ENCODE measurements at places on chromosomes 3 and 15.
A peak's percentile ranks its signal among the peaks of the same experiment; 100 is the strongest.

GRCh38 chr15:77013776-77014131 lies 18.8 kb downstream of the PSTPIP1 start:
- DNase-seq, result peak; percentile 47

GRCh38 chr3:66392512-66392911 lies 108.3 kb downstream of the LRIG1 start:
- DNase-seq, result no peak

GRCh38 chr3:56302417-56302816 lies 165.8 kb downstream of the ERC2 start:
- DNase-seq, result no peak

DNA sequence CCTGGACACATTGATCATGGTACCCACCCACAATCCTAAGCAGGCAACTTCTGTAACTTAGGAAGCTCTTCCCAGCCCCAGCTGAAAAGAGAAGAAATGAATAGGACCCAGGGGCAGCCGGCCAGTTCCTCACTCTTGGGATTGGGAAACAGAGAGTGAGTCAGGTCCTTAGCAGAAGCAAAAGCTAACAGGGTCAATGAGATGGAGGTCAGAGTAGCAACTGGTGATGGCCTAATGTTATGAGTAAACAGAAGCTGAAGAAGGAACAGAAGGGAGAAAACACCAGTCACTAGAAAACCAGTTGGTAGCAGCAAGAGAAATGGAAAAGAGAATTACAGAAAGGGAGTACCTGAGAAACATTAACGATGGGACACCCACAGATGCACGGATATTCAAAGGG lies 20.0 kb downstream of the RIOX2 start:
- no peak for DNase-seq

DNA sequence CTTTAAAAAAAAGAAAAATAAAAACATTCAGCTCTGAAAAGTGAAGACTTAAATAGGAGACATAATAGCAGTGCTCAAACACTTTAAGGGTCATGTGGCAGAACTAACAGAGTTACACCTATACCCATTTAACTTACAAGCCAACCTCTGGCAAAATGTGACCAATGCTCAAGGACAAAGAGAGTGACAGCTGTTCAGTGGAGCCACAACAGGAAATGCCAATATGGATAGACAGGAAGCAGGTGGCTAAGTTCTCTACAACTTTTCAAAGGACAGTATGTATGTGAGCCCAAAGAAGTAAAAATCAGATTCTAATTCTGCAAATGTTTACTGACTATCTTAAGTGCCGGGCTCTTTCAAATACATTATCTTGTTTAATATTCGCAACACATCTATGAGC lies 3.4 kb downstream of the TMCC1 start:
- DNase-seq, result no peak

DNA sequence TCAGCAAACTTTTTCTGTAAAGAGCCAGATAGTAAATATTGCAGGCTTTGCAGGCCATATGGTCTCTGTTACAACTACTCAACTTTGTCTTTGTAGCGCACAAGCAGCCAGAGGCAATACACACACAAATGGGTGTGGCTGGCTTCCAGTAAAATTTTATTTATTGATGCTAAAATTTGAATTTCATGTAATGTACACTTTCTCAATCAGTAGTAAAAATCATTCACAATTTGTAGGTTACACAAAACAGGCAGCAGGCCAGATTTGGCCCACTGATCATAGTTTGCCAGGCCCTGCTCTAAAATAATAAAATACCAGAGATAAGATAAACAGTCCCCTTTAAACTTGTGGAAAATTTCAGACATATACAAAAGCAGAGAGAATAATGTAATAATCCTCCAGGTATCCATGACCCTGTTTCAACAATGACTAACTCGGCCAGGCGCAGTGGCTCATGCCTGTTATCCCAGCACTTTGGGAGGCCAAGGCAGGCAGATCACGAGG lies 330.3 kb downstream of the SHQ1 start:
- no peak for DNase-seq

- no peak for DNase-seq
Observed at GRCh38 chr3:13040361-13041074, 32.7 kb downstream of the IQSEC1 start.

GRCh38 chr3:137061186-137061585 lies 103.4 kb downstream of the IL20RB start:
- DNase-seq, result no peak

DNA sequence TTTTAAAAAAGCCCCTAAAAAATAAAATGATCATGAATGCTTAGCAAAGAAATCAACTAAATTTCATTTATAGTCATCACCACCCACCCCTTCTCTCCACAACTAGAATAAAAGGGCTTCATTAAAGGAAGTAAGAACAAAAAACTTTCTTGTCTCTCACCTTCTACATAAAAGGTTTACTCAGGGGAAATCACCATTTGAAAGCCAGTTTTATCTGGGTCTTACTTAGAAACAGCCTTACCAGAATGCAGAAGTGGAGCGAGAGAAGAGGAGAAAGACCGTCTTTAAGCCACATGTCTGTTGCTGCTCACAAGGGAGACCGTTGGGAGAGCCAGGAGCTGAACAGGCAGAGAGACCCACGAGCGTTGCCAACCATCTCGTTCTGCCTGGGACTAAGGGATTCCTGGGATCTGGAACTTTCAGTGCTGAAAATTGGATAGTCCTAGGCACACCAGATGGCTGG lies 350.1 kb upstream of the PROK2 start:
- no peak for DNase-seq

DNA sequence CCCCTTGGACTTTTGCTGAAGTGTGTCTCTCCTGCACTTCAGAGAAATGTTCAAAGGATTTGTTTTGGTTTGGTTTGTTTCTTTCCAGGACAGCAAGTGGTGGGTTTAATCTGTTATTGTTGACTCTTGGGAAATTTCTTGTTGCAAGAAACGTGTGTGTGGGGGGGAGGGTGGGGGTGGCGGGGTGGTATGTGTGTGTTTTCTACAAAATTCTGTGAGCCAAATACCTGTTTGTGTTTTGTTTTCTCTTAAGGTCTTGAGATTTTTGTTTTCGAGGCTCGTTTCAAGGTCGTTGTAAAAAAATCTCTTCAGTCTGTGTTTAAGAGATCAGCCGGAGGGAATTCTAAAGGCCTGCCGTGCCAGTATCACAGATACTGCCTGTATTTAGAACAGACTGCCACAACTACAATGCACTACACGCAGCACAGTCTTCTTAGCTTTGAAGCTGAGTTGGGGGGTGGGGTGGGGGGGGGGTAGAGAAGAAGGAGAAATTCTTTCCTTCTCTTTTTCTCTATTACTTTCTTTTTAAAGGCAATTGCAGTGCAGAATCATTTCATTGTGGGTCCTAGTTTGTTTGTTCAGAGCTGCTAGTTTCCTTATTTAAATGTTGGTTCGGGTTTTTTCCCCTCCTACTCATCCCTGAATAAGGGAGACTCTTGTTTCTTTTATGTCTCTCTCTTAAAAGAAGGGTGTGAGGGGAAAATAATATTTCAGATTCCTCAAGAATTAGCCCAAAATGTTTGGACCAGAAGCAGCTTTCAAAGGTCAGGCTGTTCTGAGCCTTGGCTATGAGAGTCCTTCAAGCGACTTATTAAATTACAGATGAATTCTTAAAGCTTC lies 1.4 kb upstream of the BCL6 start:
- no peak for DNase-seq

DNA sequence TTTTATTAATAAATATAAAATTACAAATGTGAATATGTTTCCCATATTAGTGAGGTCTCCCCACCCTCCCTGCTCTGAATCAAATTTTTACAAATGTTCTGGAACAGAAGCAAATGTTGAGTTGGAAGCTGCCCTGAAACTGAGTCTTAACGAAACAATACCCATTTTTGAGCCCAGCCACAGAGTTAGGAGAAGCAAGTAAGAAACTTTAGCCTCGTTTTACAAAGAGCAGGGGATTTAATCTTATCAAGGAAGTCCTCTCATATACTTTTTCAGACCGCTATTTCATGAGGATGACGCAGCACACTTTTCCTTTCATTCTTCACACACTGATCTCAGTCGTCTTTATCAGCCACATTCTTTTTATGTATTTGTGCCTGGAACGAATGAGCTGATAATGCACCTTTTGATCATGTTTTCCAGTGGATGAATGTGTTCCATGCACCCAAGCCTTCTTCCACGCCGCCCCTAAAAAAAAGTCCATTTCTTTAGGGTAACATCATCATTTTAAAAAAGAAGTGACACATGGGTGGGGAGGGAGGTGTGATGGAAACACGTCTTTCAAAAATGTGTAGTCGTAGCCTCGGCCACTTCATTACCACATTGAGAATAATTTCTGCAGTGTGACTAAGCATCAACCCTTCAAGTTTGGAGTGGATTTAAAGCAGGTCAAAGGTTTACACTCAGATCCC lies 48.1 kb downstream of the SETMAR start:
- DNase-seq, result no peak

- no peak for DNase-seq
Observed at GRCh38 chr3:83948771-83949170, 1010.0 kb upstream of the CADM2 start.

- DNase-seq, result no peak
Observed at GRCh38 chr3:2247831-2248230, 149.2 kb downstream of the CNTN4 start.

DNA sequence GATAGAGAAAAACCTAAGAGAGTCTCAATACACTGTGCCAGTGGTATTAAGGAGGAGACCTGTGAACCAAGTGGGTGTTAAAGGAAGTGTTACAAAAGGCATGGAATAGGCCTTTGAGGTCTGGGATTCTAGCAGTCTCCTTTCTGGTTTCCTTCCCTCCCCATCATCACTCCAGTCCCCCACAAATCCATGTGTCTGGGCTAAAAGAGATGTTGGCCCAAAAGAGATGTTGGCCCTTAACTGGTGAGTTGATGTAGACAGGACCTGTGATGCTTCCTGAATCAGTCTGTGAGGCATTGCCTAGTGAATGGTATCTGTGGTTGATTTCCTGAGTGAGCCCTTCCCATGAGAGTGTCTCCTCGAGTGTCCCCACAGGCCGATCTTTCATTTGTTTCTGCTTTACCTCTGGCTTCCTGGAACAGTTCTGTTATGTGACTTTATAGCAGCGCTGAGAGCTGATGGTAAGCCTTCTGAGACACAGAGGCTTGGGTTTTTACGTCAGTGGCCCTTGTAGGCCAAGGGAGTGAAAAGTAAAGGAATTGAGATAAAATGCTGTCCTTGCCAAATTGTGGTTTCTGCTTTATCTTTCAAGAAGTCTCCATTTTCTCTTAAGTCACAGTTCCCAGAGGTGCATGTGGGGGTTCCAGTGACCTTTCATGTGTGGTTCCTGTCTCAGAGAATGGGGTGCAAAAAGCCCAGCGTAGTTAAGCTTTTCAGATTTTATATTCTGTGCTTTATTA lies 87.8 kb downstream of the KLHL25 start:
- no peak for DNase-seq

- DNase-seq, result no peak
Observed at GRCh38 chr3:143216709-143217182, 97.2 kb downstream of the CHST2 start.

DNA sequence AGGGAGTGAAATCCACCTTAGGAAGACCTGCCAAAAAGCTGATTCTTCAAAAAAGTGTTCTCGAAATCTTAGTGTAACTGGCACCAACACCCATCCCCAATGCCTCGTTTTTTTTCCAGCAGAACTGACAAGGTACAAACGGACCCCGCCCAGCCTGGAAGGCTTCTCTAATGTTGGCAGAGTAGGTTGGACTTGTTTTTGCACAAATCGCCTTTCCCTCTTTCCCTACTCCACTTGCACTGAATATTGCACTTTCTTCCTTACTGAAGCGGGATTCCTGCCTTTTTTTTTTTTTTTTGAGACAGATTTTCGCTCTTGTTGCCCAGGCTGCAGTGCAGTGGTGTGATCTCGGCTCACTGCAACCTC lies 544 bp upstream of the TIMMDC1 start:
- no peak for DNase-seq

DNA sequence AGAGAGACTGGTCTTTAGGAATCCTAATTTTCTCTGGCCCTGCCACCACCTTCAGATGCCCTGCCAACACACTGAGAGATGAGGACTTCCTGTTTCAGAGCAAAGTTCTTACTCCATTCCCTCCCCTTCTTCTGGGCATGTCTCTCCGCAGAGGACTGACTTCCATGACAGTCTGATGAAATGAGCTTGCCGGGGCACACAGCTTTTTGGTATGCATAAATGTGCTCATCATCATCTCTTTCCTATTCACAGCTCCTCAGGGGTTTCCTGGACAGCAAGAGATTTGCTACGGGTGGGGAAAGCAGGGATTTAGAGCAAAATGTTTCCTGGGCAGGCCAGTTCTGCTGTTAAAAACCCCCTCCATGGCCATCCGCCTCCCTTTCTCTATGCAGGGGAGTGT lies 27.6 kb upstream of the SEMA6D start:
- no peak for DNase-seq

DNA sequence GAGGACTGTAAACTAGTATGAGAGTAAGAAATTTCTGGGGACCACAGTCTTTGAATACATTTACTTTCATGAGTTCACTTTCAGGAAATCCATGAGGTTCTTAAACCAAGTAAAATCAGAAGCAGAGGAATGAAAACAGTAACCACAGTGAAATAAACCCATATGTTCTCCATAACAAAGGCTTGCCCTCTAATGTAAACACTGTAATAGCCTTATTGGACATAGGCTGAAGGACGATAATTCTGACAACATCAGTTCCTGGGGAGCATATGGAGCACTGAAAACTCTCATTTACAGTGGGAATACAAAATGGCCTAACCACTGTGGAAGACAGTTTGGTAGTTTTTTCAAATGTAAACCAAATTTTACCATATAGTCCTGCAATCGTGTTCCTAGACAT lies 965.8 kb downstream of the NSUN3 start:
- no peak for DNase-seq

- no peak for DNase-seq
Observed at GRCh38 chr15:90036806-90037510, 35.8 kb downstream of the ZNF710 start.

- no peak for DNase-seq
Observed at GRCh38 chr15:101176625-101177024, 75.2 kb downstream of the CHSY1 start.

GRCh38 chr15:91603384-91604080 lies 250.0 kb upstream of the SLCO3A1 start:
- DNase-seq, result no peak

DNA sequence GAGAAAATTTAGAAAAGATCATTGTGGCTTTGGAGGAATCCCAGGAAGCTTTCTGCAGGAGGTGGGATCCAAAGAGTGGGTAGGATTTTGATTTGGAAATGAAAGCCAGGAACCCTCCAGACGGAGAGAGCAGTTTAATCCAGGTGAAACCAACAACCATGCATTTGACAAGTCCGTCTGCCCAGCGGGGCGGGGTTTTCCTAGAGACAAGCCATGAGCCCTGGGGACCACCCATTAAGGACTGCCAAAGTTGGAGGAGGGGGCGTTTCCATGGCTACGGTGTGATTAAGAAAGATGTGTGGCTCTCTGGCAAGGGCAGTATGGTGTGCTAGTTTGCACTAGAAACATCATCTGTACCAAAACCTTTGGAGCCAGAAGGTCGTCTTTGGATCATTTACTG lies 53.4 kb downstream of the SRGAP3 start:
- no peak for DNase-seq

GRCh38 chr3:27176256-27176655 lies 192.9 kb downstream of the NEK10 start:
- no peak for DNase-seq

DNA sequence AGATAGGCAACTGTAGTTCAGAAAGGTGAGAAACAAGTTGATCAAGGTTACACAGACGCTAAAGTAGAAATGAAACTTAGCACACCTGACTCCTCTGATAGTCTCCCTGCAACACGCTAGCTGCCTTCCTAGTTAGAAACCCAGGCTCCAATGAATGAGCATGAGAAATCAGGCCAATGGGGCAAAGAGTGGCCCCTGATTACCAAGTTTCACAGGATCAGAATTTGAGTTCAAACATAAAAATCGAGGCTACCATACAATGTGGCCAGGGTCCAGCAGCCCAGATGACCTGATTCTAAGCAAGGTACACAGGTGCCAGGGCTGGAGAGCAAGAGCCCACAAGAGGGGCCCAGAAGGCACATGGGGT lies 7.7 kb downstream of the PLD1 start:
- no peak for DNase-seq

Data from T-helper 17 cell (primary cell).